ENCODE measurements at places on chromosomes 2 and 18. TPM values are rescaled to one million over a fixed set of nuclear protein-coding genes. Genes with fewer than 3 reads are reported as not detected.

The RAMP1 gene
- 86.7 TPM for total RNA-seq

The ANKRD62 gene
- not detected for total RNA-seq

DNA sequence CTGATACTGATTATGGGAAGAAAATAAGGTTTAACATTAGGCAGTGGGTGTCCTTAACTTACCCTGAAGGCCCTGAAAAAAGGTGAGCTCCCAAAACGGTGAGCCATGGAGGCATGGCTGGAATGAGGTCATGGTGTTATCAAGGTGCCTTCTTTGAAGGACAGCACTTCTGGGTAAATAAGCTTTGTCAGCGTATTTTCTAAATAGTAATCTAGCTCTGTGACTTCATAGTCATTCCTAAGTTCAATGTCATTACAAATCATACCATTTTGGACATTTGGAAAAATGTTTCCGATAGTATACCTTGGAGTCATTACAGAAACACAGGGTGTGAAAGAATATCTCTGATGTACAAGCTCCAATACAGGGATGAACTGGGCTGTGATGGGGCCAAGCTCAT, 35.2 kb upstream of the CNGA3 start:
- DNase-seq: no peak

- no peak for DNase-seq
These were observed 10.9 kb downstream of the ITM2C start for GRCh38 chr2:230875347-230876315.

GRCh38 chr2:70523996-70524965, 29.3 kb downstream of the TGFA start:
- DNase-seq: no peak

- no peak for DNase-seq
These were observed 1709.1 kb upstream of the LRRTM1 start for GRCh38 chr2:82013641-82014040.

DNA sequence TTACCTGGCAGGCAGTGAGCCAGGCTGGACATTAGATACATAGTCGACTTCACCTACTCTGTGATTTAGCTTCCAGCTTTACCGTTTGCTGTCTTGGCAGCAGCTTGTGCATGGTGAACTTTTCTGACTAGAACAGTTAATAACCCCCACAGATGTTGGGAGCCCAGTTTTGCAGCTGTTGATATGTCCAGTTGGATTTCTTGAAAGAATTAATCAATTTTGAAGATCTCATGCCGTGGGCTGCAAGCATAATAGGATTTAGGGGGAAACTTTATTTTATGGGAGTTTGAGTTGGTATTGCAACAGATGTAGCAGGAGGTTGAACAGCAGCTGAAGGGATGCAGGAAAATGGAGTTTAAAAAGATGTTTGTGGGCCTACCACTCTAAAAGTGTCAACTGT, 13.8 kb downstream of the MYO1B start:
- DNase-seq: no peak
